ENCODE measurements at places on chromosomes 7 and 10.

DNA sequence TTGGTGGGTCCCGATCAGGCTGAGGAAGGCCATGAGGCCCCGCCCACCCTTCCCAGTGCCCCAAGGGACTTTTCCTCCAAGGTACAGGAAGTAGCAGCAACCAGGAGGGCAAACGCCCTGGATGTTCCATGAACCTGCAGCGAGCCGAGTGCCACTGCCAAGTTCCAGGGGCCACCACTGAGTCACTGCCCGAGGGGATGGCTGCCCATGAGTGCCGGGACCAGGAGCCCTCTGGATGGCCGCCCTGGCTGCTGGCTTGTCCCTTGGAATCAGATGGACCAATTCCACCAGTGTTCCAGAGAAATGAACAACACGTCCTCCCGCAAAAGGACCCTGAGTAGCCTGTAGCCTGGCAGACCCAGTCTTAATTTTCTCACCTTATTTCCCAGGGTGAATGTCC is 74.2 kb downstream of the ZRANB1 start:
- no peak for DNase-seq

DNA sequence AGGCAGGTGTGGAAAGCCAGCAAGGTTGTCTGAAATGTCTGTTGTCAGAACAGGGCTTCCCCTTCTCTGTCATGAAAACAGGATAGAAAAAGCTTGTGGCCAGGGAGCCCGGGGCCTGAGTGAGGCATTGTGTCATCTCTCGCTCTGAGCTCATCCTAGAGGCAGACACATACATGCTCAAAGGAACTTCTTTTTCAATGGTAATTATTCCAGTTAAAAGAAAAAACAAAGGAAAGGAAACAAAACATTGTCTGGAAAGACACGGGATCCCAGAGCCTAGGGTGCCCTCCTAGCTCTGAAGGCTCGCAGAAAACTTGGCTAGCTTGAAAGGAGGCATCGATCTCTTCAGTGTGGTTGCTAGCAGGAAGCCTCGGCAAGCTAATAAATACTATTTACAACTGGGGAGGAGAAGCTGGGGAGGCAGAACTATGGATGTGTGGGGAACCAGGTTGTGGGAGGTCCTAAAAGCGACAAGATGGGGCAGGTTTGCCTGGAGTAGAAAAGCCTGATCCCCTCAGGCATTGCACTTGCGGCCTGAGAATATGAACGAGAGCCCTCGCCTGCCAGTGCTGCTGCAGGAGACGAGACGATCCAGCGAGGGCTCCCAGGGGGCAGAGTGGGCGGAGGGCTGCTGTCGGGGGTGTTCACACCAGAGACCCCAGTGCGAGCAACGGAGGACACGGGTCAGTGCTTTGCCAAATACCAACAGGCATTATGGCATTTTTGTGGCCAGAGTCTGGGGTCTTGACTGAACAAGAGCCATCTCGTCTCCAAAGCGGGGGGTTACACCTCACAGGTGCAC is 32.8 kb upstream of the DGKI start:
- DNase-seq = no peak

DNA sequence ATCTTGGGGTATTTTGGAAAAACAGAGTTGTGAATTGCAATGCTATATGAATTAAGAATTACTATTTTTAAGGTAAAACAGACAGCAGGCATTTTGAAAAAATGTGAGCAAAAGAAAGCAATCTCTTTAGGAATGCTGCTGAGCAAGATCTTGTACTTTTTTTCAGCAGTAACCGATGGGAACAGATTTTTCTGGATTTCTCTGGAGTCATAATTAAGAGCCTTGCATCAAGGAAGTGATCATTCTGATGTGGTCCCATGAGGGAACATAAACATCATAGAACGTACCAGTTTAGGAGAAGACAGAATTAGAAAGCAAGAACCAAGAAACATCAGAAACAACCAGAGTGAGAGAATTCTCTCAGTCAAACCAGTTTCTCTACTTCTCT is 157.0 kb upstream of the AGR3 start:
- DNase-seq = no peak

GRCh38 chr10:108003061-108003460 is 838.6 kb upstream of the SORCS1 start:
- no peak for DNase-seq

DNA sequence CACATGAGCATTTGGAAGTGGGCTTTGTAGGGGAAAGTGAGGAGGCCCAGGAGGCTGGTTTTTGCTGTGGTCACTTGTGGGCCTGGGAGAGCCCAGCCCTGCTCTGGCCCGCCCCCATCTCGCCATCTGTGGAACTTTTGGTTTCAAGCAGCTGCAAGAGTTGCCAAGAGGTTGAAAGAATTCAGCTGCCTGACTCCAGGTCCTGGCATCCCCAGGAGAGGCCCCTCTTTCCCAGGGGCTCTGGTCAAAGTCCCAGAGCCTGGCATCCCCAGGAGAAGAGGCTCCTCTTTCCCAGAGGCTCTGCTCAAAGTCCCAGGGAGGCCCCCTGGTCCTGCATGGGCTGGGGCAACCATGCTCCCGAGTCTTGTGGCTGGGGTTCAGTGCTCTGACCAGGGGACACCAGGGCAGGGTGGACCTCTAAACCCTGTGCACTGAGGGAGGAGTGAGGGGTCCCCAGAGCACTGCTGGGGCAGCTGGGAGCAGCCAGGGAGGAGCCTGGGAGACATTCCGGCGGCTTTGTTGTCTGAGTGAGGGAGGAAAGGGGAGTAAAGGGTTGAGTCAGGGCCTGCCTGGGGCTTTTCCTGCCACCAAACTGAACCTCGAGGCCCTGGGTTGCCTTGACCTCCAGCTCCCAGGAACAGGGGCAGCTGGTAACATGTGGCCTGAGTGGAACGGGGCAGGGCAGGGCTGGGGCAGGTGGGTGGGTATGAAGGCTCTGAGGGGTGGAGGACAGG is 27.7 kb upstream of the CSGALNACT2 start:
- peak; percentile 72 for DNase-seq

DNA sequence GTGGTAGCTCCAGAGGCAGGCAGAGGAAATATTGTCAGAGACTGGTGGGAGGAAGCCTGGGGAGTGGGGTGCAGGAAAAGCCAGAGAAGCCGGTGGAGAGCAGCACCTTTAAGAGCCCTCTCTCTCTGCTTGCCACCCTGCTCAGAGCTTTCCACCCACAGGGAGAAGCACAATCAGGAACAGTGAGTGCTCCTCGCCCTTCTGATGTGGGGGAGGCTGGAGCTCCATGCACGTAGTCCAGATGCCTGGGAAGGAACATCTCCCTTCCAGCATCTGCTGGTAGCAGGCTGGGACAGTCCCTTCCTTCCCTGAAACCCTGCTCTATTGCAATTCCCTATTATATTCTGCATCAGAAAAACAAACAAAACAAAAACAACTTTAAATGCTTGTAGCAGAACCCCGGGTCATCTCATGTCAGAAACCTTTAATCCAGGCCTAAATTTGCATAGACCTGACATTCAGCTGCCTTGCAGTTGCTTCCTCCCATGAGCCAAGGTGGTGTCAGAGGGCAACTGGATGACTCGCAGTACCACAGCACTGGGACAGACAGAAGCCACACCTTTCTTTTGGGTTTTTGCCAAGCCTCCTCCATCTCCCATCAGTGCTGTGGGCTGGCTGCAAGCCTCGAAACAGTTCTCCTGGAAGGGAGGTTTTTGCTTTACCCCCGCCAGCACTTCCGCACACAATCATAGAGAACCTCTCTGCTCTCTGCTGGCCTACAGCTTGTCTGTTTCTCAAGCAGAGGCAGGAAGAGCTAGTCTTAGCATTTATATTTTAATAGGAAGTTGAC is 13.1 kb downstream of the AVPI1 start:
- DNase-seq = no peak

DNA sequence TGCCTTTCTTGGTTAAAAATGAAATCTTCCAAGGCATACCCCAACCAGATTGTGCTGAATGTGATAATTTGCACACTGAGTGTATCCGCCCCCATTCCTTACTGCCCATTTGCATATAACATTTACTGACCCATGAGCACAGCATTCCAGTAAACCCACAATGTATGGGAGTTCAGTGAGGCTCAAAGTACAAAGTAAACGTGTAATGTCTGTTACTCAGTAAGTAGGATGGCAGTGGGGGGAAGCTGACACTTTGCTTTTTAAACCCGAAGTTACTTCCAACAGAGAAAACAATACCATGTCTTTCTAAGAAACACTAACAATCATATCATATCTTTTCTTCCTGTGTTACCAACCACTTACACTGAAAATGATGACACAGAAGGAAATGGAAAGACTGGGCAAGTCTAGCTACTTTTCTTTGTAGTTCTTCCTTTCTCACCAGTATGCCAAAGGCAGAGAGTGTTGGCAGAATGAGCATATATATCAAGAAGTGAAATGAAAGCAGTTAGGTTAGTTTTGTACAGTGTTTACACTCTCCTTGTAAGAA is 27.1 kb upstream of the SOSTDC1 start:
- DNase-seq = no peak

DNA sequence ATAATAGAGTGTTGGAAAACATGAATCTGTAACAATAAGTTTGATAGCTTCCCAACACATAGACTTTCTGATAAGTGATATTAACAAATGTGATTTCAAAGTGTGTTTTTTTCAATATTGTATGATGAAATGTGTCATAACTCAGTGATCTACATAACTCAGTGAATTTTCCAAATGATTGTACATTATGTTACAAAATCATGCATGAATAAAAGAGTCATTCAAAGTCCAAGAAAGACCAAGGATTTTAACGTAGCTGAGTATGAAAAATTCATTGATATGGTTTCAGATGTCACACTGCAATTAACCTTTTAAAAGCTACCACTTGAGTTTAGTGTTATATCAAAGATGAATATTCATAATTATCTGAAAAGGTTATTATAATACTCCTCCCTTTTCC is 111.2 kb downstream of the MYOF start:
- DNase-seq = no peak

DNA sequence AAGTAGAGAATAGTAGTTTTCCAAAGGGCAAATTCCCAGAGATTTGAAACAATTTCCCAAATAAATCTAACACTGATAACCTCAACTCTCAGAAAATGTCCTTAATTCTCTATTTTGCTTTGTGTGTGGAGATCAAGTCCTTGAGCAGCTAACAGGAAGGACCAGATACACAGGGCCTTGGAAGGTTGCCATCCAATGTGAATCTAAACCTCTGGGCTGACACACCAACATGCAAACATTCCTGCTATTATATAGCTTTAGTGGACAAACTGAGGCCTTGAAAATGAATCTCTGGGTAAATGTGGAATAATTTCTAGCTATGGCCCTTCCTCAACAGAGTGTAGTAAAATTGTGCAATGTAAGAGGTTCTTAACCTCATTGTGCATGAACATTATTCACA is 44.1 kb upstream of the PARD3 start:
- no peak for DNase-seq

DNA sequence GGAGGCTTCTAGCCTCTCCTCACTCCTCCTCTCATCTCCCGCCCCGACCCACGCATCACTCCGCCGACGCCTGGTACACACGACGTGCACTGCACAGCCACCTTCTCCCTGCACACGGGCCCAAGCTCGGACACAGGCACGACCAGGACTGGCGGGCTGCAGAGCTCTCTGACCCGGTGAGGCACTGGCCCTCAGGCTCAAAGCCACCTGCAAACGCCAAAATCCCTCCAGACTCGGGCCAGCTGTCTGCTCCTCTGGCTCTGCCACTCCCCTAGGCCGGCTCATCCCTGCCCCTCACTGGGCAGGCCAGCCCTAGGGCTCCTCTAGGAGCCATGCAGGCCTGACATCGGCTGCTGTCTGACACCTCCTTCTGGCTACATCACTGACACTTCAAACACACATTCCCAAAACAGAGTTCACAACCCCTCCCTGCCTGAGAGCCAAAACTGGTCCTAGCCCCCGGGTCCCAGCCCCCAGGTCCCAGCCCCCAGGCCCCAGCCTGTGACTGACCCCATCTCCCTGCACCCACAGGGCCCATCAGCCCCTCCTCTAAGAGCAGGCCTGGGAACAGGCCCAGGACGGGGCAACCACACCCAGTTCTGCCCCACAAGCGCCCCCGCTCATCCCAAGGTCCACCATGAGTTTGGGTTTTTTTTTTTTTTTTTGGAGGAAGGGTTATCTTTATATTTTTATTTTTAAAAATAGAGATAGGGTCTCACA is 35.1 kb downstream of the MAD1L1 start:
- DNase-seq = no peak

- DNase-seq = peak; percentile 22
These were observed 147.7 kb upstream of the BMPER start for GRCh38 chr7:33757563-33758165.

- no peak for DNase-seq
These were observed 209.8 kb upstream of the POM121L12 start for GRCh38 chr7:52825611-52826010.

DNA sequence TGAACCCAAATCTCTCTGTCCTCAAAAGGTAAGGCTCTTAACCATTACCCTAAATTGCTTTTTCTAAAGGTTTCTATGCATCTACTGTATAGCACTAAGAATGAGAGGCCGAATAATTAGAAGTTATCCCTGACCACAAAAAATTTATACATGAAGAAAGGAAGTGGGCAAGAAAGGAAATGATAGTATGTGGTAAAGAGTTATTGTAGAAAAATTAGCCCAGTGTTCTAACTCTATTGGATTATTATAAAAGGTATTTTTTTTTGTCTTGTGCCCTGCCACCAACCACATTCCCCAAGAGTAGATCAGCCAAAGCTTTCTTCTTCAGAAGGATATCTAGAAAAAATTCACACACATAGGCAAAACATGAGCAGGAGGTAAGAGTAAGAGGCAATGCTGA is 45.4 kb downstream of the DKK1 start:
- no peak for DNase-seq

DNA sequence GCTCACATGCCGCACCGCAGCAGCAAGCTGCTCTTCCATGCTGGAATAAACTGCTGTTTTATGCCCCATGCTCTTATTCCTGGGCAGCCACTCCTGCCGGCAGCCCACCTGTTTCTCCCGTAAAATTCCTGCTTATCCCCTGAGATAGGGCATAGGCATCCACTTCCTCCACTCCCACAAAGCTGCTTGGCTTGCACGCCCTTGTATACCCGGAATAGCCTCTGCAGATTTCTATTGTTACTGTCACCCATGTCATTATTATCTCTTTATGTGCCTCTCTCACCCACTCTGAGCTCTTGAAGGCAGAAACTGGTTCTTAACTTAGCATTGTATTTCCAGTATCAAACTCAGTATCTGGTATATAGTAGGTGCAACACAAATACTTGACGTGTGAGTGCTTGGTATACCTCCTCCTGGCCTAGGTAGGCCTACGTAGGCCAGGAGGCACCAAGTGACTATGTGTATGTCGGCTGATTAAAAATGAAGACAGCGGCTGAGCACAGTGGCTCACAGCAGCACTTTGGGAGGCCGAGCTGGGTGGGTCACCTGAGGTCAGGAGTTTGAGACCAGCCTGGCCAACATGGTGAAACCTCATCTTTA is 193.4 kb downstream of the CCDC3 start:
- no peak for DNase-seq

- no peak for DNase-seq
These were observed 120.8 kb downstream of the NRCAM start for GRCh38 chr7:108335269-108335918.
